AML-193 (cell line): ENCODE measurements at places on chromosomes 12 and 14.

GRCh38 chr14:30337456-30337855, 221.5 kb upstream of the G2E3 start:
- DNase-seq: no peak

GRCh38 chr12:46722394-46723185, 103.2 kb downstream of the SLC38A4 start:
- no peak for DNase-seq

- DNase-seq: no peak
Measured at GRCh38 chr14:63361790-63362189, 43.1 kb upstream of the GPHB5 start.

- no peak for DNase-seq
Measured at GRCh38 chr12:90745211-90745610, 209.8 kb downstream of the CCER1 start.

DNA sequence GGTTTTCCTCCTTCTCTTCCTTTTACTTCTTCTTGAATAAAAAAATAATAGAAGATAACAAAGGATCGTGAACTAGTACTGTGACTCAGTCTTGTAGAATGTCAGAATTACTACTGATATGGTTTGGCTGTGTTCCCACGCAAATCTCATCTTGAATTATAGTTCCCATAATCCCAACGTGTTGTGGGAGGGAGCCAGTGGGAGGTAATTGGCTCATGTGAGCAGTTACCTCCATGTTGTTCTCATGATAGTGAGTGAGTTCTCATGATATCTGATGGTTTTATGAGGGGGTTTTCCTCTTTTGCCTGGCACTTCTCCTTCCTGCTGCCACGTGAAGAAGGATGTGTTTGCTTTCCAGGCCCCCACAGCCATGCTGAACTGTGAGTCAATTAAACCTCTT, 549.6 kb downstream of the DIO2 start:
- DNase-seq: no peak

DNA sequence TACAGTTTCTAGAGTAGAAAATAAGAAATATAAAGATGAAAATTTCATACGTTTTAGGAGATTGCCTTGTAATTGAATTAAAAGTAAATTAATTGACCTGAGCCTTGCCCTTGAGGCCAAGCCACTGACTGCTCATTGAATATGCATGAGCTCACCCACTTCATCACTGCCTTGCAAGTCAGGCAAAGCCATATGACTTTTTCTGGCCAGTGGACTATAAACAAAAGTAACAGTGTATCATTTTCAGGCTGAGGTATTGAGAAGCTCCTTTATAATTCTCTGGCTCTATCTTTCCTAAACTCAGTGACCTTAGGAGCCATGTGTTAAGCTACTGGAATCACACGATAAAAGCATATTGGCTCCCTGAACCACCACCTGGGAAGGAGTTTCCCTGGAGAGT, 369.3 kb downstream of the NUAK1 start:
- DNase-seq: no peak

GRCh38 chr14:105261781-105262180, 13.4 kb downstream of the BTBD6 start:
- no peak for DNase-seq

GRCh38 chr12:103839103-103839502, 1.9 kb downstream of the NT5DC3 start:
- no peak for DNase-seq

DNA sequence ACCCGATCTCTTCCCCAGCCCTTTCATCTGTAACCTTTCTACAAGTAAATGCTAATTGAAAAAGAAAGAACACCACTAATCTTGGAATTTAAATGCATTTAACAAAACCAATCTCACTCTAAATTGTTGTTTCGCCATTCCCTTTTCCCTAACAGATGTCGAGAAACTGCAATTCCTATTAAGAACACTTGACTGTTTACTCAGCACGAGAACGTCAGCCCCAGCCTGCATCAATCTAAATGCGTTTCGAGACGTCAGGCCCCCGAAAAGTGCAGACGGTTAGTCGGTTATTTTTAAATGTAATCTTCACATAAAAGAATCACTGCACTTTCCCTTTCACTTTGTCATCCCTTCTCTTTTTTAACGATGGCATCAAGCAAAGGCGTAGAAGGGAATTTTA, 837.6 kb downstream of the VRK1 start:
- no peak for DNase-seq

- no peak for DNase-seq
Measured at GRCh38 chr12:65775720-65776119, 48.6 kb upstream of the HMGA2 start.

- no peak for DNase-seq
Measured at GRCh38 chr14:66476964-66477363, 9.2 kb upstream of the CCDC196 start.

GRCh38 chr12:54412786-54413185, 6.3 kb downstream of the ITGA5 start:
- no peak for DNase-seq

- no peak for DNase-seq
Measured at GRCh38 chr12:19038209-19038608, 91.3 kb upstream of the PLEKHA5 start.
